ENCODE measurements at places on chromosomes 1 and 21.

DNA sequence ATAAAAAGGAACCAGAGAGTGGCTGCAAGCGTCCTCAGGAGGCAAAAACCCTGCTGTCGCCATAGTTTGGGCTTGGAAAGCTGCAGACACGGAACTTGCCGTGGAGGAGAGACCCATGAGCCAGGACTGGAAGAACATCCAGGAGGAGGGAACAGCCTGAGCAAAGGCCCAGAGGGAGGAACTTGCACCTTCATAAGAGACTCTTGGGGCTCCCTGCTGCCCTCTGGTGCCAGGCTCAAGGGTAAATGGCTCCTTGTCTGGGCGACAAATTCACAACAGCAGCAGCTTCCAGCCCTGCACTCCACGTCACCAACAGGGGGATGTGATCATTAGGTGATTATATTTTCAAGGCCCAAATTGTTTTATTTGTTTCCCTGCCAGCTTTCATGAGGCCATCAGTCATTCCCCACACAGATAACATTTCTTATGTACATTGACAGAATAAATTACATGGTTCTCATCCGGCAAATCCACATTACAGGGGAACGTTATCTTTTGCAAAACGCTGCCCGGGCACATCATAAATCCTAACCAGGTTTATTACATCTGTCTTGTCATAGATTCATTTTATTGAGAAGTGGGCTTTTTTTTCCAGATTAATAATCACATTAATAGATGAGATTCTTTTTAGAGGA lies 143.0 kb upstream of the GRIK3 start:
- DNase-seq = no peak

- no peak for DNase-seq
These were observed 71.4 kb downstream of the MEGF6 start for GRCh38 chr1:3539707-3540425.

- no peak for DNase-seq
These were observed 121.8 kb downstream of the NTNG1 start for GRCh38 chr1:107262467-107263286.

DNA sequence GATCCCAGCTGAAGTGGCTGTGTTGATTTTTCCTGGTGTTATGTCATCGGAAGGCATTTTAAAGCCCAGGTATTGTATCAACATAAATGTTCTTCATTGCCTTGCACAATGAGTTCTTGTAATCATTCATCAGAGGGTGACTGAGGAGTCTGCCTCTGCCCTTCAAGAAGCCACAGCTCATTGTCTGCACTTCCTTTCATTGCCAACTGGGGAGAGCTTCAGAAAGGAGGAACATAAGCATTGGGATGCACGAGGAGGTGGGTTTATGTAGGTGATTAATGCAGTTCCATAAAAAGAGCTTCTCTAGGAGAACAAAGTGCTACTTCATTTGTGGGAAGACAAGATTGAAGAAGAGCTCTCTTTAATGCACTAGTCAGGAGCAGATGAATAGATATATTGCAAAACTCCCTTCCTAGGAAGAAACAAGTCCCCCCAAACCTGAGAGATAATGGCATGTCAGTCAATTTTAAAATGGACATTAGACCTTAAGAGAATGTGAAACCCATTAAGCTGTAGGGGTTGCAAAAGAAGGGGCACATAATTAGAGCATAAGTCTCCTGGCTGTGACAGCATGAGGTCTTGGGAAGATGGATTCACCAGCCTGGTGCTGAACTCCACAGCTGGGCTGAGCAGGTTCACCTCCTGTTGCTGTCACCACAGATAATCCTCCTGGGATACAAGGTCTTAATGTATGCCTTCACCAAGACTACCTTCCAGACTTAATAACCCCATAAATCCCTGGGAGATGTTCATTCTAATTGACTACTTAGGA lies 124.6 kb downstream of the BACH1 start:
- no peak for DNase-seq

- no peak for DNase-seq
These were observed 108.9 kb downstream of the LBR start for GRCh38 chr1:225318706-225319575.

DNA sequence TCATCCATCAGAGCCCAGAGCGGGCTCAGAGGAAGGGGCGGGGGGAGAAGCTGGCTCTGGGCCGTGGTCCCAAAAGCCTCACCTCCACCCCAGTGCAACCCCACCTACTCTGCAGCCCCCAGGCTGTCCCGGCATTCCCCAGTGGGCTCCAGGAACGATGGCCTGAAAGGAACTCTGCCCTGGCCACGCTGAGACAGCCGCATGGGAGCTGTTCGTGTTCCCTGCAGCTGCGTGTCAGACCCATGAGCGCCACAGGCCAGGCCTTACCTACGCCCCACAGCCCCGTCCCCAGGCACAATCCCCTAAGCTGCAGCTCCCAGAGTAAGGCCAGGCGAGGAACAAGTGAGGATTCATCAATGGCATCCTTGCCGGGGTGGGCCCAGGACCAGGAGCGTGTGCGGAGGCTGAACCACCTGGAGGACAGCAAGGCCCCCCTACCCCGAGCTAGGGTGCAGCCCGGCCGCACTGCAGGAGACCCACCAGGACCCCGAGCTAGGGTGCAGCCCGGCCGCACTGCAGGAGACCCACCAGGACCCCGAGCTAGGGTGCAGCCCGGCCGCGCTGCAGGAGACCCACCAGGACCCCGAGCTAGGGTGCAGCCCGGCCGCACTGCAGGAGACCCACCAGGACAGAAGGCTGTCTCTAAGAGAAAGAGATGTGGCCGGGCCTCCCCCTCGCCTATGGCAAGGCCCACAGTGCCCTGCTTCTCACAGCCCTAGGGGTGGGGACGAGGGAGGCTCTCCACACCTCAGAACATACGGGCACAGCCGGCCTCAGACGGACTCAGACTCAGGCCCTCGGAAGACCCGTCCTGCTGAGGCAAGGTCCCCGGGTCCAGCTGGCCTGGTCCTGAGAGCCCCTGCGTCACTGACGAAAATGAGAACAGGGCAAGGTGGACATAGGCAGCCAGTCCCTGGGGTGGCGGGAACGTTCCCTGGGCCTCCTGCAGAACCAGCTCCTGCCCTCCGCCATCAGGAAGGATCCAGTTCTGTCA lies 26.5 kb upstream of the ARHGEF16 start:
- no peak for DNase-seq

DNA sequence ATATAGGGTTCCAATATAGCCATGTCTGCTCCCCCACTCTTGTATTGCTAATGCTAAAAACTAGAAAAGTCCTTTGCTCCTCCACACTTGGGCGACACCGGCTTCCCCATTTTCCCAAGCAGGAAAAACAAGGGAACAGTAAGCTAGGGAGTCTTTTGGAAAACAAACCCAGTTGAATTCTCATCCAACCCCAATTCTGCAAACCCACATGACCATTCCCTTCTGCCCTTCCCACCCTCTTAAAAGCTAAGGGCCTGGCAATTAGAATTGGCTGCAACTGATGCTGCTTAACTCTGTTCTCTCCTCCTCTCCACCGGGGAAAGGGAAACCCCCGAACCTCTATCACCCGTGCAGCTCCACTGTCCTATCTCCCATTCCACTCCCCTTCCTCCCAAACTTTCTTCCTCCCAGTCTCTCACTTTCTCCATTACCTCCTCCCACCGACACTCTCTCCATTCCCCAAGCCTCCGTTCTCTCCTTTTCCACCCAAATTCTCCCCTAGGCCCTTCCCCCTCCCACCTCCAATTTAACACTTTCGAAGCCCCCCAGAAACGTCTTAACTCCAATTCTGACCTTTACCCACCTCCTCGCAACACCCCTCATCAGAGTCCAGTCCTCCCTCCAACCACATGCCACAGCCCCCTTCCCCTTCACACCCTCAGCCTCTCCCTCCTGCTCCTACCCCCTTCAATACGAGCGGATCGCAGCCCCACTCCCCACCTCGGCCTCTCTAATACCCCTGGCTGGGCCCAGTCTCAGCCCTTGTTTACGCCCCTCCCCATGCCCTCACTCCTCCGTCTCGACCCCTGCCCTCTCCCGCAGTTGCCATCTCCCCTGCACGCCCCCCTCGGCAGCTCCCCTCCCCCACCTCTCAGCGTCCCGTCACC lies 701 bp downstream of the DEDD start:
- DNase-seq = no peak

- no peak for DNase-seq
These were observed 723 bp downstream of the CDC42BPA start for GRCh38 chr1:227317523-227318015.

- no peak for DNase-seq
These were observed 130.5 kb downstream of the TOMM20 start for GRCh38 chr1:234997896-234998741.

DNA sequence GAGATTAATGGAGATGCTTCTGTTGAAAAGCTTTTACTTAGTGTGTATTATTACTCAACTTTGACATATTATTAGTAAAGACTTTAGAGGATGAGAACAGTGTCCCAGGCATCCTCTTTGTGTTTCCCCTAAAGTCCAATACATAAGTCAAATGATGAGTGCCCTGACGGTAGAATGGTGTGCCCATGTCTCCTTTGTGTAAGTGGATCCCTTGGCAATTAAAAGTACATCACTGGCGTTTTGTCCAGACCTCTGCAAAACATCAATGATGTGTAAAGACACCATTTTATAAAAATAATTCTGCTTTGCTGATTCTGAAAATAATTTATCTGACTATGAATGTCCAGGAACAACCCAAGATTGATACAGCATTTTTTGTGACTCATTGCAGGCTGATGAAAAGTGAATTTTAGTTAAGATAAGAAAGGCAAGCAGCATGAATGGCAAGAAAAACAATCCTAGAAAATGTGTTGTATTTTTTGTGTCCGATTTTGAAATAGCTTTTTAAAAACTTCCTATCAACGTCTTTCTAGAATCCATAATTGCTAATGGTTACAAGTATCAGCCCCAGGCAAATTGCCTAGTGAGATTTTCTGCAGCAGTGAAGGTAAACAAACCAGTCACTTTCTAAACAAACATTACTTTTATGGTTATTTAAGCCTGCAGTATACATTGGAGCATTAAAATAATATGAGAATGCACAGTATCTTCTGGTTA lies 251.5 kb downstream of the PTPRC start:
- DNase-seq = no peak

DNA sequence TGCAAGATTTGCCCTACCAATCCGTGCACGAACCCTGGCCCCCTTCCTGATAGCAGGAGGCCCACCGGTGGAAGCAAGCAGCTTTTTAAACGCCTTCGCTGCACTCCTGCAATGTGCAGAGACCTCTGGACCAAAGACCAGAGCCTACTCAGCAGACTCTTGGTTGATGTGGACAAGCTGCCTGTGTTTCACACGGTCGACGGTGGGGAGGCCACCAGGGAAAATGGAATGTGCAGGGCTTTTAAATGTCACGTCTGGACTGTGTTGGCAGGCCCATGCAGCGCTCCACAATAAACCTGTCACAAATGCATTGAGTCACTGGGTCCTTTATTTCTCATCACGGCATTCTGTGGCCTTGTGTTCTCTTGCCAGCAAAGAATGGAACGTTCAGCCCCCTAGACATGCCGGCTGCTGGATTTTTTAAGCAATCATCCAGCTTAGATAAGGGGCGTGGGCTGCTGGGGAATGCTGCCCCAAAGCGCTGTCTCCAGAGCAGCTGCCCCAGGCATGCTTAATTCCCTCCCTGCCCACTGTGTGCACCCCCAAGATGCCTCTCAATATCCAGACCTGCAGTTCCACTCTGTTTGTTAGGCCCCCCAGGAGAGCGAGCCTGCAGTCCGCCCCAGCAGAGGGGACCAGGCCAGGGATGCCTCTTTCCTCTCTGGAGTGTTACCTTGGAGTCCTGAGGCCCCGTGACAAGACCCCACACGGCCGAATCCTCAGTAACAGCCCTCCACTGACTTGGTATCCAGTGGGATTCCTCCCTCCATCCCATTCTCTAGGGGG lies 71.3 kb downstream of the ATP5PO start:
- no peak for DNase-seq

- no peak for DNase-seq
These were observed 298.0 kb downstream of the KCTD3 start for GRCh38 chr1:215865060-215865459.

- DNase-seq = no peak
These were observed 59.4 kb upstream of the DUSP10 start for GRCh38 chr1:221801251-221801661.

DNA sequence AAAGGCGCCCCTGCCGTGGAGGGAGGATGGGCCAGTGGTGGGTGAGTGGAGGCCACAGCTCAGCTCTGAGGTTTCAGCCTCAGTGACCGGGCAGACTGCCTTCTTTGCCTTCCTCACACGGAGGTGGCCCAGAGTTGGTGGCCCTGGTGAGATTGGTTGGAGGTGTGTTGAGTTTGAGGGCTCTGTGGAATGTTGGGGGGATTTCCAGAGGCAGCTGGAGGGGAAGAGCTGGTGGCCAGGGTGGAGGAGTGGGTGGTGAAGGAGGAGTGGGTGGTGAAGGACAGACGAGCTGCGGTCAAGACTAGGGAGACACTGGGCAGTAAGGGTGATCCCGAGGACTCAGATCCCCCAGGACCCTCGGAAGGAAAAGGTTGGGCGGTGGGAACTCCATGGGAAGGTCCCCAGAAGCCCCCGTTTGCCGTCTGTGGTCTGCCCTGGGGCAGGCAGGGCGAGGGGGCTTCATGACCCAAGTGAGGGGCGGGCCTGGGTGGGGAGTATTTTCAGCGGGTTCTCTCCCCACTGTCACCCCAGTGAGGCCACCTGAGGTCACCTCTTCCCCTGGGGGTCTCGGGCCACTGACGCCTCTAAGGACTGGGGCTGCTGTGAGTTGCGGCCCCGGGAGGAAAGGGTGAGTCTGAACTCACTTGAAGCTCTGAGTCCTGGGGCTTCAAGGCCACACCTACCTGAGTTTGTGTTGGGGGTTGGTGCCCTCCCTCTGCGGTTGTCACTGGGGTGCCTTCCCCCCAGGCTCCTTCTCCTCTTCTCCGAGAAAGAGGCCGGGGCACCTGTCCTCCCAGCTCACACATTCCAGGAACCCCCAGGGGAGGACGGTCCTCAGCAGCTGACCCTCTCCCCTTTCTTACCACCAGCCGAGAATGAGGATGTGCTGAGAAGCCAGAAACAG lies 22.7 kb upstream of the PIK3CD start:
- peak; percentile 52 for DNase-seq

DNA sequence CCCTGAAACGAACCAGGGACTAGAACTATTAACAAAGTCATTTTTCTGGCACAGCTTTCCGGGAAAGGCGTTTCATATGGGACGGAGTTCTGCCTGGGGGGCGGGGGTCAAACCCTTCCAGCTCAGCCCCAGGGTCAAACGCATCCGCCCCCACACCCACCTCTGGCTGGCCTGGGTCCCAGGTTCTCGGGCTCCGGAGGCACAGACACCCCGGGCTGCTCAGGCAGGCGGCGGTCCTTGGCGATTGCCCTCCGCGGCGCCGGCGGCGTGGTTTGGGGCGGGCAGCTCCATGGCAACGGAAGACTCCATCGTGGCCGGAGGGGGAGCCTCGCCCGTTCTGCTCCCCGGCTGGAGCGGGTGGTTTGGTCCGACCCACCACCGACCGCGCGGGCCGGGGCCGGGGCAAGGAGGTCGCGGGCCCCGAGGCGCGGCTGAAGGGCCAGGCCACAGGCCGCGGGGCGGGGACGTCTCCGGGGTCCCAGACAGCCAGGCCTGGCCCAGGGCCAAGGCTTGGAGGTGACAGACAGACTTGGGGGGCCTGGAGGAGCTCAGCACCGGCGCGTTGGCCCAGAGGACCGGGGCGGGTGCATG lies at the start of gene CFAP74:
Gene CFAP74, minus strand, starts transcription at position 246 of the 591 bp plus-strand sequence. CDS start 12,830 bp downstream, outside the sequence.
- no peak for DNase-seq

GRCh38 chr1:6785728-6786505 lies 663 bp downstream of the CAMTA1 start:
- DNase-seq = no peak

Measured in stimulated activated CD8-positive, alpha-beta memory T cell treated with anti-CD3 and anti-CD28 coated beads, Interleukin-12 subunit alpha, Interleukin-12 subunit beta, amount 100 ng/mL, for 1 hour (primary cell).